Activated CD4-positive, alpha-beta T cell treated with anti-CD3 and anti-CD28 coated beads for 1 hour (primary cell): ENCODE measurements at places on chromosomes 16 and 17.

DNA sequence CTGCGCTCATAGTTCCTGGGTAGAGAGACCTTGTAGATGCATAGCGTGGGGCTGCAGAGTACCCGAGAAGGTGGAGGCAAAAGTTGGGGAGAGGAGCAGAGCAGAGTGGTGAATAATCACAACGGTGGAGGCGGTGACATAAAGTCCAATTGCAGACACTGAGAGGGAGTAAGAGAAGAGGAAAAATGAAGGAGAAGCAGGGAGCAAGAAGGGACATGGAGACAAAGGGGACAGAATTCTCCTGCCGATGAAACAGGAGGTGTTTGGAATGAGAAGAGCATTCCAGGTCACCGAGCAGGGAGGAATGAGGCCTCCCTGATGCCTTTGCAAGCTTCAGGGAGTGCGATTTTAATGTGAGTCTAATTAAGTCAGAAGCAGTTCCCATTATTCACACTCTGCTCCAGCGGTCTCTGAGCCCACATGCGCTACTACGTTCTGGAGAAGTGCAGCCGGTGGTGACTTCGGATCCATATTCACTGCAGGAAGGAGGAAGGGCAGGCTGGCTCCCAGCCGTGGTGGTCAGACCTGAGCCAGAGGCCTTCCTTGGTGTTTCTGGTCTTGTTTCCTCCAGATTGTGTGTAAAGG is 108.0 kb upstream of the DNAH9 start:
- DNase-seq, result no peak

- no peak for DNase-seq
These were observed 14.9 kb downstream of the SETD6 start for GRCh38 chr16:58530179-58530578.

- DNase-seq, result no peak
These were observed 126.4 kb downstream of the DYNLRB2 start for GRCh38 chr16:80667251-80667560.

DNA sequence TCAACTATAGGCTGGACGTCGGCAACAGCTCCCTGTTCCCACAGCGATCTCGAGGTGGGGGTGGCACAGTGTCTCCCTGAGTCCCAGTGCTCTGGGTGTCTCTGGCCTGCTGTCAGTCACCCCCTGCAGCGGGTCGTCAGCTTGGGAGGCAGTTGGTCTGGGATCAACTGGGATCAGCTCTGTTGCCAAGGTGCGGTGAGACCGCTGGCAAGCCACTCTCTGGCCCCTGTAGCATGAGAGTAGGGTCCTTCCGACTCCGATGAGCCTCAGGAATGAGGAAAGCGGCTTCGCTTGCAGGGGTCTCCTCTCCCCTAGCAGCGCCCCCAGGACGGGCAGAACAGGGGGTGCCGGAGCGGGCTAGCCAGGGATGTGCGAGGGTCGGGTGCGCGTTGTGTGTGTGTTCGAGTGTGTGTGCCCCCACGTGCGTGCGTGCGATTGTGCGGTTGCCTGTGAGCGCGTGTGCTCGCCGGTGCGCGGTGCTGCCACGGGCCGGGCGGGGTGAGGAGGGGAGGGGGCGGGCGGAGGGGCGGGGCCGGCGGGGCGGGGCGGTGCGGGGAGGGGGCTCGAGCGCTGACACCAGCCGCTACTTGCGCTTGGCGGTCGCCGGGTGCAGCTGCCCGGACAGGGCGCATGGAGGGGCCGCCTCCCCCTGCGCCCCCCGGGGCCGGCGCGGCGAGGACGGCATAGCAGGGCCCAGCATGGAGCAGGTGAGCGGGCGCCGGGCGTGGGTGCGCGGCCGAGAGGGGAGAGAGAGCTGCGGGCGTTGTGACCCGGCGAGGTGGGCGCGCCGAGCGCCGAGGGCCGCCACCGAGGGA is 9.4 kb upstream of the ARHGAP23 start:
- no peak for DNase-seq

- no peak for DNase-seq
These were observed 6.3 kb upstream of the APOH start for GRCh38 chr17:66235377-66235994.

DNA sequence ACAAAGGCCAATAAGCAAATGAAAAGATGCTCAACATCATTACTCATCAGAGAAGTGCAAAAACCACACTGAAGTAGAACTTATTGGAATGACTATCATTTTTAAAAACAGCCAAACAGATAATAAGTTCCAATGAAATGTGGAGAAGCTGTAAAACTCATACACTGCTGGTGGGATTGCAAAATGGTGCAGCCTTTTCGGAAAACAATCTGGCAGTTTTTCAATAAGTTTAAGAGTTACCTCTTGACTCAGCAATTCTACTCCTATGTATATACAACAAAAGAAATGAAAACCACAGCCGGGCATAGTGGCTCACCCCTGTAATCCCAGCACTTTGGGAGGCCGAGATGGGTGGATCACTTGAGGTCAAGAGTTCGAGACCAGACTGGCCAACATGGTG is 49.3 kb downstream of the AKAP10 start:
- no peak for DNase-seq

DNA sequence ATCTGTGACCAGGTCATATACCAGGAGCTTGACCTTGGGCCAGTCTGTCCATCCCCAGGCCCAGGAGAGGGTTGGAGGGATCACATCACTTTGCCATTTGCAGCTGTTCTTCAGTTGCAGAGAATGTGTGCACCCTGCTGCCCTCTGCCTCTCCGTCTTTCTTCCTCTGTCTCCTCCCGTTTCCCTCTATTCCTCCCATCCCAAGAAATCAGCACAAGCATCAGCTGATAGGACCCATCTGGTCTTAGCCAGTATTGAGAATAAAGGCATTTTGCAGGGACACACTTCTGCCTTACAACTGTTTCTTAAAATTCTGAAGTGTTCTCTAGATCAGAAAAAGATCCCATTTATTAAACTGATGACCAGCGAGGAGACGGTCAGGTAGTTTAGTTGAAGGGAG is 368.7 kb downstream of the CPPED1 start:
- DNase-seq, result no peak

GRCh38 chr16:11389631-11390565 is 44.6 kb downstream of the RMI2 start:
- DNase-seq, result no peak

GRCh38 chr17:77880711-77881450 is 77.6 kb upstream of the TNRC6C start:
- DNase-seq, result no peak

GRCh38 chr16:83137326-83137781 is 510.6 kb downstream of the CDH13 start:
- DNase-seq, result no peak

DNA sequence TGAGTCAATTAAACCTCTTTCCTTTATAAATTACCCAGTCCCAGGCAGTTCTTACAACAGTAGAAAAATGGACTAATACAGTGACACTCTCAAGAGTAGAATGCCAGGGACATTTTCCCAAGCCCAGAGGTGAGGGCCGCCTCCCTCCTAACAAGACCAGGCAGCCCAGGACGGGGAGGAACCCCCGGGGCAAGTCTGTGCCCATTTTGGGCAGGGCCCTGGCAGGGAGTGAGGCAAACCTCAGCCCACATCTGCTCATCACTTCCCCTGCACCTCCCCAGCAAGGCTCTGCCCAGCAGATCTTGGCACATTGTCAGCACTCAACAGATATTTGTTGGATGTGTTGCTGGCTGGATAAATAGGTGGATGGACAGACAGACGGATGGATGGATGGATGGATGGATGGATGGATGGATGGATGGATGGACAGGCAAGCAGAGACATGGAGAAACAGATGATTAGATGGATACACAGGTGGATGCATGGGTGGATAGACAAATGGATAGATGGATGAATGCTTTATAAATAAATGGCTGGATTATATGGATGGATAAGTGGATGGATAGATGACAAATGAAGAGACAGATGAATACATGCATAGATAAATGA is 271.3 kb downstream of the PARN start:
- no peak for DNase-seq

DNA sequence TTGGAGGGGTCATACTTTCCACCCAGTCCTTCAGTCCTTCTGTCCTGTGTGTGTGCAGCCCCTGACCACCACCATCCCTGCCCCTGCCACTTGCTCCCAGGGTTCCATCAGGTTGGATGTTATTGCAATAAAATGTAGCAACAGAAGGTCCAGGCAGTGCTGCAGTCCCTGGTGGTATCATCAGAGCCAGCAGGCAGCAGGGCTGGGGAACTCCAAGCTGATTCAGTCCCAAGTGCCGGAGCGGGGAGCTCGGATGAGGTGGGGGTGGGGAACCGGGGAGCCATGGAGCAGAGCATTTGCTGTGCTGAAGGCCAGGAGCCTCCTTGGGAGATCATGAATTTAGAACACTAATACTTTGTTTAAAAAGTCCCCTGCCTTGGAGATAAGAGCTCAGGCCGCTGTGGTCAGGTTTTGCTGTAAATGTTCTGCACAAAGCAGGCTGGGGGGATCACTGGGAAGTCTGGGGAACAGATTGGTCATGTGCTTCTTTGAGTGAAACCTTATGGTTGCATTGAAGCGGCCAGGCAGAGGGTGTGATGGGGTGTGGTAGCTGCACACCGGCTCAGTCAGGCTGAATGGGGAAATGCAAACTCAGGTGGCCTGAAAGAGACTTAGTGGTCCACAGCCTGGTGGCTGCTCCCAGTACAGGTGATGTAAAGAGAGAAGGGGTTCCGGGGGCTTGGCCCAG is 225.9 kb downstream of the SEC14L1 start:
- DNase-seq, result no peak

DNA sequence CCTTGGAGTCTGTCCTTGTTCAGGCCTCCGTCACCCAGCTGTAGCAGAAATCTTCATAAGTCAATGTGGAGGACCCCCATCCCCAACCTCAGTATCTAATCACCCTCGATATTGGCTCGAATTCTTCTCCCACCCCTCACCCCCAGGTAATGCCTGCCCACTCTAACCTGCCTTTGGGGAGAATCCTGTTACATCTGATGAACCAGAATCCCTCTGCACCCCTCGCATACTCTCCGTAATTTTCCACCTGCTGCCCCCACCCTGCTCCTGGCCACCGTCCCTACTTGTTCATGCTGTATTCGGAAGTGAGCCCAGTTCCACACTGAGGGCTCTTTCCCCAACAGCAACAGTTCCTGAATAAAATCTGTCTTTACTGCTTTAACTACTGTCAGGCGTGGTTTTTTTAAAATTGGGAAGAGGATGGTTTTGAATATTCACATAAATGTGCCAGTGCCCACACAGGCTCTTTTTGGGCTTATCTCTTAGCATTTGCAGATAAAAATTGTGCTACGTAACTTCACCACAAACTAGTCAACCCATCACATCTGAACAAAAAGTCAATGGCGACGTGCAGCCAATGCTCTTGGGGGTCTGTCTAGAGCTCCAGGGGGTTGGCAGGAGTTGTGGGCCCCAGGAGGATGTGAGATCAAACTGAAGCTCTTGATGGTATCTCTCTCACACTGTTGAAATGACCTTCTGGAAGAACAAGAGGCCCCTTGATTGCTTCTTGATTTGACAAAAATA is 73.7 kb downstream of the NETO2 start:
- DNase-seq, result no peak

GRCh38 chr17:15894258-15894657 is 50.7 kb upstream of the ADORA2B start:
- no peak for DNase-seq

GRCh38 chr16:14445937-14446715 is 183.9 kb downstream of the PARN start:
- DNase-seq, result no peak

DNA sequence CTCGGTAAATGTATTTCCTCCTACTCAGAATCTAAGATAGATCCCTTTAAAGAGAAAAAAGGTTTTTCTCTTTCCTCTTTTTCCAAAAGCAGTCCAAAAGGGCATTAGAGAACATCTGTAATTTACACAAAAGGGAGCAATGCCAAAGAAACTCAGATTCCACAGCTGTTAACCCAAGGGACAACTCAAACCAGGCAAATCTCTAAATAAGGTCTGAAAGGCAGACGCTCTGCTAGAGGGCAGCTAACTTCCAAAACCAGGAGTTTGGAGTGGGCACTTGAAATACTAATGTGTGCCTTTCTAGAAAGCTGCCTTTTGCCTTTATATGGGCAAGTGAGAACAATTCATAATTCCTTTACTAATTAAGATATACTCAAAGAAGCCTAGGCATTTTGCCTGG is 435.7 kb downstream of the ZFHX3 start:
- DNase-seq, result no peak

GRCh38 chr16:86255966-86256365 is 254.4 kb upstream of the FOXF1 start:
- DNase-seq, result no peak

GRCh38 chr17:36072431-36073121 is 8.5 kb downstream of the CCL18 start:
- DNase-seq, result no peak

DNA sequence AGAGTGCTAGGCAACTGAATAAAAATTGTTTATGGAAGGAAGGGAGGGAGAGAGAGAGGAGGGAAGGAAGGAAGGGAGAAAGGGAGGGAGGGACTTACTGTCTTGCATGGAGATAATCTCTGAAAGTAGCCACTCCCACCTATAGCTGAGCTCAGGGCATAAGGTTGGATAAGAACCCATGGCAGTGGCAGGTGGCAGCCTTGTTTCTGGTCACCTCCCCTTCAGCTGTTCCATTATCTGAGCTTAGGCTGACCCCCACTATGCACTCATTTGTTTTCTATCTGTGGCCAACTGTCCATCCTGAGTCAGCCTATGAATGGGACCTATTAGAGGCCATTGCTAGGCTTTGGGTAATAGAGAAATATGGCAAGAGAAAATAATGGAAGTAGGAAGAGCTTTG is 25.3 kb upstream of the MTMR4 start:
- no peak for DNase-seq

GRCh38 chr17:58402047-58402446 is 15.3 kb downstream of the RNF43 start:
- no peak for DNase-seq

GRCh38 chr17:19380481-19381301 is 2.4 kb downstream of the MAPK7 start:
- DNase-seq, result no peak
